ENCODE measurements at places on chromosomes 7 and 10.

- DNase-seq, result no peak
These were observed 1.3 kb downstream of the GPR37 start for GRCh38 chr7:124764051-124764846.

DNA sequence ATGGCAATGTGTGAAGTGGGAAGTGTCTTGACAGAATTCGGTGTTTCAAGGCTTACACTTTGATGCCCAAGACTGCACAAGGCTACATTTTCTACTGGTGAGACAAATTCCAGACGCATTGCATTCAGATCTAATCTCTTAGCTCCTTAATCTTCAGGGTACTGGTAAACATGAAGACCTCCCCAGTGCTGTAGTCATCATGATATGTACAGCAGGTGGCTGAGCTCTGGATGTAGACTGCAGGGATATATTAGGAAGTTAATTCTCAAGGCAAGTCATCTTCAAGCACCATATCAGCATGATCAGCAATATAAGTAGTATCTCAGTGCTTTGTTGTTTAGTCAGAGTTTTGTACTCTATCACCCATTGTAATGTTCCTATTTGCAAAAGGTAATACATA lies 61.8 kb downstream of the IKZF1 start:
- no peak for DNase-seq

- DNase-seq, result peak; percentile 48
These were observed 593 bp upstream of the ADRA2A start for GRCh38 chr10:111076191-111076681.

DNA sequence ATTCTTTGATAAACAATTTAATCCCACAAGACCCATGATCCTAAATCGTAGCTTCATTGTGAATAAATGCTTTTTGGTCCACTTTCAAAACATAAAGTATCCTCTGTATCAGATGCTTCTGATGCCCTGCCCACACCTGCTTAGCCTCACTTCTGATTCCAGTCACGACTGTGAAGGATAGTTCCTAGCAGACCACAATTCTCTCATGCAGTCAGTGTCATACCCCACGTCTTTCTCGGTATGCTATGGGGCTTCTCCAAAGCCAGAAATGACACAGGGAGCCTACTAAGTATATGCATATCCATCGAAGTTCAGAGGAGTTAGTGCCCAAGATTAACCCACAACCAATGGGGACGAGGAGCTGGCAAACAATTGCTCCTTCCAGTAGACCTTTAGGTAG lies 27.6 kb upstream of the CTNNA3 start:
- DNase-seq, result no peak

GRCh38 chr10:3850999-3851937 lies 66.3 kb upstream of the KLF6 start:
- no peak for DNase-seq

DNA sequence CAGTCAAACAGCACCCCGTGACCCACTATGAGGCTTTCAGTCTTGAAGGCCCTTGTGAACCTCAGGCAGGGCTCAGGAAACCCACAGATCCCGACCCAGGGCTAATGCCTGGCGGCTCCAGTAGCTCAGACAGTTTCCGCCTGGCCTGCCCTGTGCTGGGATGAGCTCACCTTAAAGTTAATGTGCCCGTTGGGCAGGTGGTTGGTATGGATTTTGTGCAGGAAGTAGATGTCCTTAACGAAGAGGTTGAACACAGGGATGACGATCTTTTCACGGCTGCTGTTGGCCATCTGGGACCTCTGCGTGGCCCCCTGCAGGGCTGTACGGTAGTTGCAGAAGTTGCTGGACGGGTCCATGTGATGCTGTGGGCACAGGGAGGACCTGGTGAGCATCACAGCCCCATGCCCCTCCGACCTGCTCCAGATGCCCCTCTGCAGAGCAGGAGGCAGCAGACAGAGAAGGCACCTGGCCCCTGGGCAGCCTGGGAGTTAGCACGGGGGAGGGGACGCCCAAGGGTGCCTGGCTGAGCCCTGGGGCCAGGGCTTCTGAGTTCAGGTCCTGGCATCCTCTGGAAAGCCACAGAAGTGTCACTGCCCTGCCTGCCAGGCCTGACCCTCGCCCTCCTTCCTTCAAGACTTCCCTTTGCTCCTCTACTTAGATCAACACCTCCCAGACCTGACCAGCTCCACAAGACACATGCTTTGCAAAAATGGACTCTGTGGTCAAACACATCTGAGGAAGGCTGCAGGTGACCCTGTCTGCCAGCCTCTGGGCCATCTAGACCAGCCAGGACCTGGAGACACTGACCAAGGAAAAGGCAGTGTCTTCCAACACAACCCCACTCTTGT lies 59.8 kb downstream of the CSGALNACT2 start:
- peak; percentile 19 for DNase-seq

Data from CD4-positive, alpha-beta T cell treated with Interleukin-17A for 4 hours (primary cell).